Hippocampal formation (tissue), 2 donors: ENCODE measurements at places on chromosomes 1 and 21.

GRCh38 chr1:155051777-155052398, 772 bp downstream of the ADAM15 start:
- DNase-seq = peak; percentile 45

DNA sequence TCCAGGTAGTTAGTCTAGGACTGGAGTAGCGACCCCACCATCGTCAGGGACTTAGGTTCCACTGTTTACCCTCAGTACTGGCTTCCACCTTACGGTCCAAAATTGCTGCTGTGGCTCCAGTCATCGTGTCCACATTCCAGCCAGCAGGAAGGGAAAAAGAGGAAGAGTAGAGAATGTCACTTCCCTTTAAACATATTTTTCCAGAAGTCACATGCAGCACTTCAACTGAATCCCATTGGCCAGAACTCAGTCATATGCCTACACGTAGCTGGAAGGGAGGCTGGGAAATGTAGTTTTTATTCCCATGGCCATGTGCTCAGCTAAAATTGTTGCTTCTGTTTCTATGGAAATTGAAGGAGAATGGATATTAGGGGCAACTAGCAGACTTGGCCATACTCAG, 84.1 kb upstream of the SELENON start:
- DNase-seq = no peak

- DNase-seq = no peak
Observed at GRCh38 chr1:19262047-19262446, 10.4 kb downstream of the MRTO4 start.

GRCh38 chr1:154418923-154419619, 13.9 kb downstream of the IL6R start:
- no peak for DNase-seq

- no peak for DNase-seq
Observed at GRCh38 chr1:228168563-228169270, 3.1 kb downstream of the IBA57 start.

GRCh38 chr1:30988045-30988444, 77.5 kb downstream of the PUM1 start:
- DNase-seq = no peak
